HL-60 (cell line): ENCODE measurements at places on chromosomes 2 and 18.
A peak's percentile ranks its signal among the peaks of the same experiment; 100 is the strongest.

- DNase-seq = no peak
Observed at GRCh38 chr2:148167855-148168254, 147.0 kb downstream of the MBD5 start.

DNA sequence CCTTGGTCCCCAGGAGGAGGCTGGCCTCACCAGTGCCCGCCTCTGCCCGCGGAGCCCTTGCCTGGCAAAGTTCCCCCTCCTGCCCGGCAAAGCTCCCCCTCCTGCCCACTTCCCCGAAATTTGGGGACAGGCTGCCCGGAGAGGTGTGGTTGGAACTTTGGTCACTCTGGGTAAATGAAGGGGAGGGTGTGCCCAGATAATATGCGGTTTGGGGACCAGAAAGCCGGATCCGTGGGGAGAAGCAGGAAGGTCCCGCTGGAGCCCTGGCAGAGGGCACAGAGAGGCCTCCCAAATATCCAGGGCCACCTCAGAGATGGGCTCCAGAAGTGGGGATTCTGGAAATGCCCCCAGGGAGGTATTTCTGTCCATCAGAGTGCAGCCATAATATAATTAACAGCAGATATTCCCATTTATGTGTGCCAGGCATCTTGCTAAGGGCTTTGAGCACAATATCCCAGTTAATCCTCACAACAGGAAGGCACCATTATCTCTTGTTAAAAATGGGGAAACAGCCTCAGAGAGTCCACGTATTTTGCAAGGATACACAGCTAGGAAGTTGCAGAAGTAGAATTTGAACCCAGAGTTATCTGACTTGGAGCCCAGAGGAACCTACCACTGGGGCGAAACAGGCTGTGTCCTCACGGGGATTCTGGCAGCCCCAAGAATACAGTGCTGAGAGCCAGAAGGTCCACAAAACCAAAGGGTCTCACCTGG is 914 bp downstream of the STEAP3 start:
- DNase-seq = peak; percentile 14

DNA sequence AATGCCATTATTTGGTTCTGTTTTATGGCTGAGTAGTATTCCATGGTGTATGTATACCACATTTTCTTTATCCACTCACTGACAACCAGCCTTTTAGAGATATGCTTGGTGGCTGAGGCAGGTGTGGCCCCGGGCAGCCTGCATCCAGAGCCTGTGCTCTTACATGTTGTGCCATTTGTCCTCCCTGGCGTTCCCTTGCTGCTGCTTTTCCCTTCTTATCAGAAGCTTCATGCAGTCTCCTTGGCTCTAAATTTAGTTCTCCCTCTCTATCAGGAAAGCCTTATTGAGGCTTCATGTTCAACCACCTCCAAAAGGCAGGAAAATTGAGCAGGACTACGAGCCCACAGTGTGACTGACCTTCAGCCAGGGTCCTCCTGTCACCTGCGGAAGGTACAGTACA is 131.7 kb upstream of the ITGA6 start:
- DNase-seq = no peak

DNA sequence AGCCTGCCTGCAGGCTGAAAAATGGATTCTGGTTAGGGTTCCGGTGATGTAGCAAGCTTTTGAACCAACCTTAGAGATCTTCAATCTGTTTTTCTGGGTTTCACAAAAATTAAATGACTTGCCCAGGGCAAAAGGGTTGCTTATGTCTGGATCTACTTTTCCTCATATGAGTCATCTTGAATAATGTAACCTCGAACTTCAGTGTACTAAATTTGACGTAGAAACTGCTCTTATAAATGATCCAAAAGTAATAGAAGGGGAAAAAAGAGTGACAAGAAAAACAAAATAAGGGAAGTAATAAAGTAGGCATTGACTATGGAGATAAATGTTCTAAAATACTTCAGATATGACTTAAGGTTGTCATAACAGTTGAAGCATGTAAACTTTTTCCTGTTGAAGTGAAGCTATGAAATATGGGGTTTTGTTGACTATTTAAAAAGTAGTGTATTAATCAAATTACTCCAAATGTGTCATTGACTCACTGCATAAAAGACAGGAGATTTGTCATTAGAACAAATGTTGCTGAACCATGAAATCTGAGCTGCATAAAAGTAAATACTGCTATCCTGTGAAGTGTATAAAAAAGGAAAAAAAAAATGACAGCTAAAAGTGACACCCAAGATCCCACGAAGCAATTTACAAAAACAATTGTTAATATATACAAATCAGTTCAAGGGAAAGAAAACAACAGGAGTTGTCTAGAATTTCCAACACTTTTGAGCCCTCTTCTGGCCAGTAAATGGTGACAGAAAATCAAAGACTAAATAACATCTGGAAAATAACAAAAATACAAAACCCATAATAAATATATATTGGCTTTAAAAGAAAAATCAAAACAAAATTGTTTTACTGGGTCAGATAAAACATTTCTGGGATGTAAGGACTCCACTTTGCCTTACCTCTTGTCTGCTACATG is 103.6 kb upstream of the SERPINE2 start:
- DNase-seq = no peak

DNA sequence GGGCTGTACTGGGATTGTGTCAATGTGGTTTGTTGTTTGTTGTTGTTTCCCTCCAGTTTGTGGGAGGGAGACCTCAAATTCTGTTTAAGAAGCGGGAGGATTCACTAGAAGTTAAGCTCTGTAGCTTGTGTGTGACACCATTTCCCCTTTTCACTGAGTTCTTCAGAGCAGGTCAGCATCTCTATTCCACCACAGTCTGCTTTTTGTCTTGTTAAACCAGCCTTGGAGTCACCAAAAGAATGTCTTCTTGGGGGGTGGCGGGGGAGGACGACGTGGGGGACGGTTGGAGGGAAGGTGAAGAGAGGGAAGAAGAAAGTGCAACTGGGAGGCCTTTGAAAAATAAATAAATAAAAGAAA is 2.3 kb upstream of the BCL11A start:
- peak; percentile 63 for DNase-seq

DNA sequence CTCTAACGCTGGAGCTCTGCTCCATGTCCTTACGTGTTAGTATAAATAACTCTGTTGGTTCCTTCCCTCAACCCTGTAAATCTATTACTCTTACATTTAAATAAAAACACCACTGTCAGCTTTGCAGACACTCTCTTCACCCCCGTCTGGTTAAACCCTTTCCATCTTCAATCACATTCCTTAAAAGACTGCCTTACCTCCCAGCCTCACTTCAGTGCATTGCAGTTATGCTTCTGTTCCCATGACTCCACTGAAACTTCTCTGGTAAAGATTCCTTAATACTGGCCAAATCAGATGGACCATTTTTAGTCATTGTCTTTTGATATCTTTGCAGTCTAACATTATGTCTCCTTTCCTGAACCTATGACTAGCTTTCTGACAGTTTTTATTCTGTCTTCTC is 61.7 kb downstream of the EML4 start:
- DNase-seq = no peak

GRCh38 chr2:113000436-113000835 is 4.8 kb upstream of the IL36A start:
- no peak for DNase-seq

GRCh38 chr18:57446322-57446721 is 11.1 kb downstream of the ONECUT2 start:
- peak; percentile 30 for DNase-seq

DNA sequence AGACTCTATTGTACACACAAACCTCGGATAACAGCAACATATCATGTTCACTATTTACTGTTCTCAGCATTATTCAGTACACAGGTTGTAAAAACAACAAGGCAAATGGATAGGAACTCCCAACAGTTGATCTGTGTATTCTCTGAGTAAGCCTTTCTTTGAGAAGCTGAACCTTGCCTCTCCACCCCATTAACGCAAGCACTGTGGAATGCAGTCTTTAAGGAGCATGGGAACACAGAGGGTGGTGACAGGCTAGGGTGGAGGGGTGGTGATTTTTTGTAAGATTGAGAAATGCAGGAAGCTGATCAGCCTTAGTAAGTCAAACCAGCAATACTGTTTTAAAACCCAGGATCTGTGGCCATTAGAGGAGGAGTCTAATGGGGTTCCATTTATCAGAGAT is 19.6 kb upstream of the SERPINB11 start:
- no peak for DNase-seq

GRCh38 chr2:65299246-65299645 is 71.6 kb downstream of the ACTR2 start:
- DNase-seq = no peak

- DNase-seq = no peak
Observed at GRCh38 chr2:33321876-33322483, 154.5 kb upstream of the RASGRP3 start.

DNA sequence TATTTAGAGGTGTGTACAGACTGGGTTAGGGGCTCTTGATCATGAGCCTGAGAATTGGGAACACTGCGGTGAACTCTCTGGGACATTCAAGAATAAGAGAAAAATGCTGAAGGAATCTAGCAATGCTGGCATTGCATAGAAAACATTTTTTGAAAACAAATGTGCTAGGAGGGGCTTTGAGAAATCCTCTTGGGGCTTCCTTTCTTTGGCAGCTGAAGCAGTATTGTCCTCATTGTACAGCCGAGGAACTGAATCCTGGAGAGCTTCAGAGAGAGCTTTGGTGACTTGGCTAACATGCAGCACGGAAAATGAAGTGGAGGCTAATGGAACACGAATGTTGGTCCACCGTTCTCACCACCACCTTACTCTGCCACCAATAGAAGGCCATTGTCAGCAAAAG is 107.3 kb upstream of the EFEMP1 start:
- no peak for DNase-seq

GRCh38 chr2:162226836-162227235 is 16.4 kb downstream of the FAP start:
- no peak for DNase-seq

- DNase-seq = no peak
Observed at GRCh38 chr18:79903071-79903635, 48.3 kb downstream of the SLC66A2 start.

DNA sequence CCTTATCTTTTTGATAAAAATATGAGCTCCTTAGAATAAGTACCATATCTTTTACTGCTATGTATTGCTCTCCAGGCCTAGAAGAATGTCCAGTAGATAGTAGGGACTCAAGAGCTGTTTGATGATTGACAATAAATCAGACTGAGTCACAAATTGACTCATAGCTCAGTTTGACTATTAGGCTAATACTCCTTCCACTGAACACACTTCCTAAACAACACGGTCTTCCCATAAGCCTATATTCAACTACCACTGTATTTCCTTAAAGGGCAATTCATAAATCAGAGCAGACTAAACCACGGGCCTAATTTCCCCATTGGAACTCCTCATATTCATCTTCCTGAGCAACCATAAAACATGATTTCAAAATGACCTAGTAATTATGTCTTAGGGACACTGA is 258.5 kb downstream of the ALK start:
- DNase-seq = no peak

GRCh38 chr18:69946608-69947155 is 991 bp downstream of the CD226 start:
- DNase-seq = no peak

DNA sequence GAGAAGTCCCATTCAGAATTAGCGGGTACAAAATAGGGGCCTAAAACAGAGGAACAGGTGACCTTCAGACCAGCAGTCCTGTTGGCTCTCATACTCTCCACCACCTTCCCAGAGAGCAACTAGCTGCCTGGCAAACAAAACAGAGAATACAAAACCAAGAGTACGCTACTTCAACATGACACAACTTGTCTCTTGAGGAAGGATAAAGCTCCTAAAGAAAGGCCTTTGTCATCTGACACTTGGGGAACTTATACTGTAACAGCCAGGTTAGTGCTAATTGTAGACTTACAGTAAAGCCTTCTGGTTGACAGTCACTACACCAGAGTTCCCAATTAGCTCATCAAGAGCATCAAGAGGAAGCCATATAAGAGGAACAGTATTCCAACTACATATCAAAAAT is 282.1 kb upstream of the NT5C1B start:
- no peak for DNase-seq

DNA sequence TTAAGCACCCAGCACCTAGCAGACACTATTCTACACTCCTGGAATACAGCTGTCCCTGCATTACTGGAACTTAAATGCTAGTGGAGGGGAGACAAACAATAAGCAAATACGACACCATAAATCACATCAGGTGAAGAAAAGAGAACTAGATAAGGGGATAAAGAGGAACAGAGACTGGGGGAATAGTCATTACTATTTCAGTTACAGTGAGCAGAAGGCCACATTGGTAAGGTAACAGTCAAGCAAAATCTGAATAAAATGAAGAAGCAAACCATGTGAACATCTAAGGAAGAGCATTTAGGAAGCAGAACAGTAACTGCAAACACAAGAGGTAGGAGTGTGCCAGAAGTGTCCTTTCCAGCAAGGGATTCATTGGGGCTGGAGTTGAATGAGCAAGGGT is 77.0 kb upstream of the PTPRM start:
- DNase-seq = no peak

- DNase-seq = no peak
Observed at GRCh38 chr2:208464205-208464604, 57.6 kb downstream of the PTH2R start.
